ENCODE measurements at places on chromosomes 3 and 15.

DNA sequence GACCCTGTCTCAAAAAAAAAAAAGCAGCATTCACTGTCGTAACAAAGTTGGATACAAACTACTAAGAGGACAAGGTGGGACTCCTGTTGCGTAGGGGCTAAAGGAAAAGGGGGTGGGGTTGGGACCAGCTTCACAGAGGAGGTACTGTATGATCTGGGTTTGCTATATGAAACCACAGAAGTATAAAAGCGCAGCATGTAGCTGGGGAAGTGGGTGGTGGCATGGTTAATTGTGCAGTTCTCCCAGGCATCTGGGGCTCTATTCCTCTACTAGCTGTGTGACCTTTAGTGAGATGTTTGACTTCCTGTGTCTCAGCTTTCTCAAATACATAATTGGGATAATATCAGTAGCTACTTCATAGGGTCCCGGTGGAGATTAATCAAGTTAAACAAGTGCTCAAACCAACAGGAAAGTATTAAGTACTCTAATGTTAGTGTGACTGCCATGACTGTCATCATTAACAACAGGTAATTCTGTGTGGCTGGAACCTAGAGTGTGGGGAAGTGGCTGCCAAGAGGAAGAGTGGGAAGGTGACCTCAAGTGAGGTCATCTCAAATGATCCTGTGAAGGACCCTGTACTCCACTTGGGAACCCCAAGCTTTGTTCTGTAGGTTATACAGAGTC, 11.5 kb downstream of the PARP16 start:
- no peak for DNase-seq

- no peak for DNase-seq
Observed at GRCh38 chr3:152079980-152080379, 188.7 kb upstream of the MBNL1 start.

DNA sequence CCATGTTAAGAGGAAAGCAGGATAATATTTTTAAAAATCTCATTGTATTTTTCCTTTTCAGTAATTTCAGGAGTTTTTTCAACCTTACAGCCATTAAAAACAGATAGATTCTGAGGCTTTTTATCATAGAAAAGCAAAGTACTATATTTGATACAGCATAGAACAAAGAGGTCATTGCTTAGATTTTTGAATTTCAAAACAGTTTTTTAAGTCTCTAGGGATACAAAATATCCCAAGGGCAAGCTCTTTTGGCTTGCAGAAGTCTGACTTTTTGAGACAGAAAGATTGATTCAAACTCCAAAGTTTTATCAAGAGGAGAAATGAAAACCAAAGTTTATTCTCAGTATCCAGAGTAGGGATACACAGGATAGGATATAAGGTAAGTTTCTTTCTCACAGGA, 49.3 kb upstream of the LEKR1 start:
- no peak for DNase-seq

GRCh38 chr15:65085990-65086679, 9.6 kb downstream of the KBTBD13 start:
- peak; percentile 21 for DNase-seq

DNA sequence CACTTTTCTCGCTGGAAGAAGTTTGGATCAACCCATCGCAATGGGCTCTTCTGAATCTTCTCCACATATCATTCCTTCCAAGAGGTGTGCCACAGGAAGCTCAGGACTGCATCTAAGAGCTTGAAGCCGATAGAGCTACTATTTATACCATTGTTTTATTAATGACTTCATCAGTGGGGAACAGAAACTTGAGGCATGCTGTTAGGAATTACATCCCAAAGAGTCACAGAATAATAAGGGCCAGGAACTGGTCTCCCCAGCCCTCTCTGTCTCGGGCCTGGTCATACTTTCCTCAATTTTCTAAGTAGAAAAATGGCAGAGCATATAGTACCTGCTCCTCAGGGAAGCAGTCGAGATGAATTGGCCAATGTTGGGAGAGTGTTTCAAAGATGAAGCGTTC, 16.9 kb upstream of the C15orf61 start:
- no peak for DNase-seq

DNA sequence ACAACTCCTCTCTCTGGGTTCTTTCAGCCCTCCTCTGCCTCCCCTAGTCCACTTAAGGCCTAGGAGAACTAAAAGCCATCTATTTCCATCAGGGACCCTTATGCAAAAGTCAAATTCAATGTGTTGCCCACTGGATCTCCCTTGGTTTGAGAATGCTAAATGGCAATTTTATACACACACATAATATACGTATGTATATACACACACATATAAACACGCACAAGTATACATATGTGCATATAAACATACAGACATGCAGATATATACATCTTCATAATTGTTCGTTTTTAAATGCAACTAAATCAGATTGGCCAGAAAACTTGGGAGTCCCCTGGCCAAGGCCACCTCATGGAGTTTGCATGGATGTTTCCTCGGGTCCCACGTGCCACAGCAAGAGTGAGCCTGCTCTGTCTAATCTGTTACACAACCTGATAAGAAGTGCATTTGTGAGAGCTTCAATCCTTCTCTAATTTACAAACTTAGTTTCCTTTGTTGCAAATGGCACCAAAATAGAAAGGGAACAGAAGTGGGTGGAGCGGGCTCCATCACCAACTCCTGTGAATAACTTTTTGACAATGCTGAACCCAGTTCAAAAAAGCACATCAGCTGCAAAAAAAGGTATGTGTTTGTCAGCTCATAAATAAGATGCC, 84.2 kb downstream of the FOXP1 start:
- DNase-seq = no peak

- DNase-seq = no peak
Observed at GRCh38 chr15:66154581-66154980, 99.0 kb downstream of the MEGF11 start.

GRCh38 chr15:60137711-60138396, 133.7 kb downstream of the FOXB1 start:
- no peak for DNase-seq

- DNase-seq = no peak
Observed at GRCh38 chr3:52429779-52430415, 15.0 kb downstream of the SEMA3G start.

GRCh38 chr3:108008106-108008505, 82.7 kb downstream of the CD47 start:
- DNase-seq = no peak

GRCh38 chr15:92810418-92811138, 89.5 kb upstream of the CHD2 start:
- peak; percentile 84 for DNase-seq

GRCh38 chr3:12722226-12722625, 36.8 kb downstream of the TMEM40 start:
- no peak for DNase-seq

GRCh38 chr15:49137861-49138260, 17.5 kb downstream of the COPS2 start:
- DNase-seq = no peak

DNA sequence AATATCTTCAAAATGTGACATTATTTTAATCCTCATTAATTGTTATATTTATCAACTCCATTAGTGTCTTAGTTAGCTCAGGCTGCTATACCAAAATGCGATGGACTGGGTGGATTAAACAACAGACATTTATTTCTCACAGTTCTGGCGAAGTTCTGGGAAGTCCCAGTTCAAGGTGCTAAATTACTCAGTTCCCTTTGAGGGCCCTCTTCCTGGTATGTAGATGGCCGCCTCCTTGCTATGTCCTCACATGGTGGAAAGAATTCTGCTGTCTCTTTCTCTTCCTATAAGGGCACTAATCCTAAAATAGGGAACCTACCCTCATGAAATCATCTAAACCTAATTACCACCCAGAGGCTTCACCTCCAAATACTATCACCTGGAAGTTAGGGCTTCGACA, 38.8 kb upstream of the DUT start:
- DNase-seq = no peak

DNA sequence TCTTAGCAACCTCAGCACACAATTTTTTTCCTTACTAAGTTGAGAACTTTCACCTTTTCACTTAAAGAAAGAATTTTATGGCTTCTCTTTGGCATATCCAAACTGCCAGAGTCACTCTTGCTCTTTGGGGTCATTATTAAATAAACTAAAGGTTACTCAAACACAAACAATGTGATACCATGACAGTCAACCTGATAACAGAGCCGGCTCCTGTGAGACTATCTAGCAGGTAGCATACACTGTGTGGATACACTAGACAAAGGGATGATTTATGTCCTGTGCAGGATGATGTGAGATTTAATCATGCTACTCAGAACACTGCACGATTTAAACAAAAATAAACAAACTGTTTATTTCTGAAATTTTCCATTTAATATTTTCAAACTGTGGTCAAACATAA, 35.6 kb downstream of the LRRFIP2 start:
- DNase-seq = no peak

DNA sequence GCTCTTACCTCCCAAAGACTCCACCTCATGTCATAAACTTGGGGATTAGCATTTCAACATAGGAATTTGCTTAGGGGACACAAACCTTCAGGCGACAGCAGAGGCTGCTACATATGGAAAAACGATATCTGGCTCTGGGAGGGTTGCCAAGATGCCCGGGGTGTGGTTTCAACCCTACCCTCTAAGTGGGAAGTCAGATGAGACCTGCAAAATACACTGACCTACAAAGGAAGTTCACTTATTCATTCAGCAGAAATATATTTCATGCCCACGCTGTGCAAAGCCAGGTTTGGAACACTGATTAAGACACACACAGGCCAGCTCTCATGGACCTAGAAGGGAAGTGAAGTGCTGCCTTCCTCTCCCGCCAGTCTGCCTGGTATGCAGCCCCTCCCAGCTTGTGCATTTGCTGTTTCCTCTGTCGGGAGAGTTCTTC, 239.3 kb downstream of the FEZF2 start:
- DNase-seq = no peak

- no peak for DNase-seq
Observed at GRCh38 chr3:119580067-119580760, 922 bp downstream of the ADPRH start.

- DNase-seq = no peak
Observed at GRCh38 chr3:186187401-186188275, 78.7 kb upstream of the ETV5 start.

DNA sequence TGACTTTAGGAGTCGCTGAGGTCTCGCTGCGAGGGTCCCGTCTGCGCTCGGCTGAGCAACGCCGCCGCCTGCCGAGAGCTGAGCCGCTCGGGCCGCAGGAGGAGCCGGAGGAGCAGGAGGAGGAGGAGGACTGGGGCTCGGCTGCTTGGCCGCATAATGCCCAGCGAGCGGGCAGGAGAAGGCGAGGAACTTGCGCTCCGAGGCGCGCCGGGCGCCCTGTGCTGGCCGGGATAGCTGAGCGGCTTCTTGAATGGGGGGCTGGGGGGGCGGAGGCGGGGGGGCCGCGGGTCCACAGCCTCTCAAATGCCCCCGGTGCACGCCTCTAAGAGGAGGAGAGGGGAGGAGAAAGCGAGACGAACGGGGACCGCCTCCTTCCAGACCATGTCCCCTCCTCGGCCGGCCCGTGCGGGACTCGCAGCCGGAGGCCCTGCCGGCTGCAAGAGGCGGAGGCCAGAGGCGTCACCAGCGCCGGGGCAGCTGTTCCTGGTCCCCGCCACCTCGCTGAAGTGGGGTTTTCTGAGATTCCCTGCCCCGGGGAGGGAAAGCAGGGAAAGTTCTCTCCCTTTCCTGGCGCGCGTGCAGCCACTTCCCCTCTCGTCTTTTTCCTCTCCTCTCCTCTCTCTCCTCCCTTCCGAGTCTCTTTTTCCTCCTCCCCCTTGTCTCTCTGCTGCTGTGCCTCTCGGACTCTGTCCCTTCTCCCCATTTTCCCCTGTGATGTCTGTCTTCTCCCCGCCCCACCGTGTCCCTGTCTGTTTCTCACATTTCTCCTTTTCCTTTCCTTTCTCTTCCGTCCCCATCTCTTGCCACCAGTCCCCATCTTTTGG, at the start of gene ADAMTS9:
Gene ADAMTS9, minus strand, starts transcription at position 220 of the 824 bp plus-strand sequence. CDS start 343 bp downstream, outside the sequence.
- DNase-seq = peak; percentile 70

DNA sequence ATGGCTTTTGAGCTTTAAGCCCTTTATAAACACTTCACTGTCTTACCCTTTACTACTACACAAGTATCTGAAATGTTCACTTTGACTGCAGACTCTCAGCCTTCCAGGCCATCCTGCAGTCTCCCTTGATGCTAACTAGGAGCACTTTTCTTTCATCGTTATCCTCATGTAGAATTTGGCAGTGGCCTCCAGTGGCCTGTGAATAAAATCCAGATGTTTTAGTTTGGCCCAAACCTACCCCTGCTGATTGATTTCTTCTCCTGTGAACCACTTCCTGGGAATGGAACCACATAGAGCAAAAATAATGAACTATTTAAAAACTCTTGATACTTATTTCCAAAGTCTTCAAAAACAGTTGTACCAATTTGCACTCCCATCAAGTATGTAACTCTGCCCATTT, 271.9 kb downstream of the FEZF2 start:
- DNase-seq = no peak

- DNase-seq = no peak
Observed at GRCh38 chr3:48285132-48285531, 44.2 kb downstream of the ZNF589 start.

- no peak for DNase-seq
Observed at GRCh38 chr3:157127831-157128767, 31.8 kb downstream of the CCNL1 start.

DNA sequence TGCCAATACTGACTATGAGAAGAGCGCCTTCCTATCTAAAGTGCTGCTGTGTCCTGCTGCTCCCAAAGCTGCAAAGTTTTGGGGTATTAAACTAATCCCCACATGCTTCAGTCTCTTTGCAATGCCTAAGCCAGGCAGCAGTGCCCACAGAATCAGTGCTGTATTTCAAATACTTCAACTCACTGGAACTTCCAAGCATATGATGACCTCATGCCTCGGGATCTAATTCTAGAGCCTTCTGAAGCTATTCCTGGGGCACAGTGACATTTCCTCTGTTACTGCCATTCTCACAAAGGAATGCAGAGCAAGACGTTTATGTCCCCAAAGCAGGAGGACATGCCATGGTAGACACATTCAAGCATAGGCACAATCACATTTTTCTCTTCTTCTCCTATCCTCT, 78.5 kb downstream of the CD200 start:
- DNase-seq = no peak

DNA sequence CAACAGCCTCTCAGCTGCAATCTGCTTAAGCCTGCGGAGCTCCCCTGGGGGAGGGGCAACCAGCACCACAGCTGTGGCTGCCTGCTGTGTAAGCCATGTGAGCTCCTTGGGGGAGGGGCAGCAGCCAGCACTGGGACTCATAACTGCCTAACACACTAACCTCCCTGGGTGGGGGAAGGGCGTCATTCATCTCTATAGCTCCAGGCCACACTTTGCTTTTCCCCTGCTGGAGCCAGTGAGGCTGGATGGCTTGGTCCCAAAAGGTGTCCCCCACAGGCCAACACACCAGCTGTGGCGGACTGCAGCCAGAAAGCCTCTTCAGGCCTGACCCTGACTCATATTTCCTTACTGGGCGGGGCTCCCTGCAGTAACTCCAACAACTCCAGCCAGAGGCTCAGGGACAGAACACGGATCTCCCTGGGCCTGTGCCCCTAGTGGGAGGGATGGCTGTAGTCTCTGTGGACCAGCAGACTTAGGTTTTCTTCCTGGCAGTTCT, 129.8 kb downstream of the PPM1L start:
- no peak for DNase-seq

GRCh38 chr15:85104584-85104983, 122.9 kb downstream of the PDE8A start:
- DNase-seq = no peak

DNA sequence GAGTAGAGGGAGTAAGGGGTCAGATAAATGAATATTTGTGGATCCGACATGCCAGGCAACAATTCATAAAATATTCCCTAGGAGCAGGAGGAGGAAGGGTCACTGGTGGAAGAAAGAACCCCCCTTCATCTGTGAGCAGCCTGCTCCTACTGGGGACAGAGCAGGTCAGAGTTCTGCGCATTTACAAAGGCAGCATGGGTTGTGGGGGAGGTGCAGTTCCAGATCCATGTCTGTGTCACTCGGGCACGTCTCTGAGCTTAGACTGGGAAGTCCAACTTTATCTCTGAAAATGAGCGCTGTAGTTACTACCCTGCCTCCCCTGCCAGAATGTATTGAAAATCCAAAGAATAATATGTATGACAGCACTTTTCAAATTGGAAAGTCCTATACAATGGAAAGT, 115.2 kb downstream of the GABRG3 start:
- no peak for DNase-seq
